ENCODE measurements at places on chromosomes 2 and 18. TPM values are rescaled to one million over a fixed set of nuclear protein-coding genes. Genes with fewer than 3 reads are reported as not detected.
A peak's percentile ranks its signal among the peaks of the same experiment; 100 is the strongest.

STPG4 gene
- 0.21 TPM for total RNA-seq

KIF5C gene
- 1.6 TPM for total RNA-seq

KIAA2012 gene
- not detected for total RNA-seq

RAB6C gene
- total RNA-seq = 0.08 TPM

HADHA gene
- 226 TPM for total RNA-seq

KCNJ13 gene
- total RNA-seq = 0.32 TPM

- peak; percentile 21 for DNase-seq
- no peaks in the 10 kb centered on the region for H3K36me3 ChIP-seq
- no peak overlapping the region for H3K4me3 ChIP-seq
- no peaks in the 10 kb centered on the region for H3K4me1 ChIP-seq
Observed at GRCh38 chr2:176768185-176768584, 444.4 kb upstream of the HNRNPA3 start.

GRCh38 chr18:46679846-46680598 lies 23.0 kb upstream of the LOXHD1 start:
- H3K36me3 ChIP-seq = no peaks in the 10 kb centered on the region
- no peaks in the 10 kb centered on the region for H3K27me3 ChIP-seq
- no peaks in the 10 kb centered on the region for H3K4me1 ChIP-seq

DNA sequence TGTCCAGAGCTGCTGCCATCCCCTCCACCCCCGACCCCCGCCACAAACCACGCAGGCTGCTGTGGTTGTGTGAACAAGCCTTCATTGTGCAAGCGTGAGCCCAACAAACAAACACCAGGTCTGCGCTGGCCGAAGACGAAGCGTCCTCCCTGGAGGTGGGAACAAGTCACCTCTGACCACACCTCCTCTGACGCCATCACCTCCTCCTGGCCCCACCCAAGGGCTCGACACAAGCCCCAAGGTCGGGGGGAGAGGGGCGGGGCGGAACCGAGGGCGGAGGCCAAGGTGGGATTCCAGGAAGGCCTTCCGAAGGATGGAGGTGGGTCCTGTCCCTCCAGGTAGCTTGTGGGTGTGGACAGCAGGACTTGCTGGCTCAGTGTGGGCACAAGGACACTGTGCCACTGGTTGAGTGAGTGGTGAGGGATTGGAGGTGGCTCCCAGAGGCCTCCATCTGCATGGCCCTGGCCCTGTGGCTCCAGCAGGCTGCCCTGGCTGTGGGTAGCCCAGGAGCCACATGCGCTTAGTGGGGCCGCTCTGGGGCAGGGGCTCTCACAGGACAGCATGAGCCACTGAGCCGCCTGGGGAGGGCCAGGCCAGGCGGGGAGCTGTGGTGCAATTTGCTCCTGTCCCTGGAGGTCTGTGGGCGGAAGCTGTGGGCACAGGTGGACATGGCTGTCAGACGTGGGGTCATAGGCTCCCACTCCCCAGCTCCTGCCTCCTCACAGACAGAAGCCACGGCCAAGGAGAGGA lies 7.4 kb upstream of the GPR17 start:
- no peaks in the 10 kb centered on the region for H3K27me3 ChIP-seq
- peak overlapping the region; percentile 57 for H3K27ac ChIP-seq
- no peak overlapping the region for H3K4me3 ChIP-seq
- no peak for DNase-seq
- no peaks in the 10 kb centered on the region for H3K4me1 ChIP-seq

DNA sequence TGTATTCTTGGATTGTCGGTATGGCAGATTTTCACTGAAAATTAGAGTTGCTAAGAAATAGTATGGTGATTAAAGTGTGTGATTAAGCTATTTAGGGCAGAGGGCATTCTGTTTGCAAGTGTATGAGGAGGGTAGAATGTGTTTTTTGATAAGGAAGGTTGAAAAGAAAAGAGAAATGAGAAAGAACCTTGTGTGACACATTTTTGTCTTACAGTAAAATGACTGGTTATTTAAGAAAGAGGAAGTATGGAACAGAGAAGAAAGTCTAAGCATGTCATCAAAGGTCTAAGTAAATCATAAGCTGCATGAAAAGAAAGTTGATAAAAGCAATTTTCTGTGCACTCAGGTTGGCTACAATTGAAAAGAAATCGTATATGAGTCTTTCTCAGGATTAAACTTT lies 5.2 kb upstream of the RSAD2 start:
- DNase-seq = no peak
- no peaks in the 10 kb centered on the region for H3K36me3 ChIP-seq
- no peak overlapping the region for H3K4me3 ChIP-seq
- H3K27ac ChIP-seq = no peak overlapping the region

DNA sequence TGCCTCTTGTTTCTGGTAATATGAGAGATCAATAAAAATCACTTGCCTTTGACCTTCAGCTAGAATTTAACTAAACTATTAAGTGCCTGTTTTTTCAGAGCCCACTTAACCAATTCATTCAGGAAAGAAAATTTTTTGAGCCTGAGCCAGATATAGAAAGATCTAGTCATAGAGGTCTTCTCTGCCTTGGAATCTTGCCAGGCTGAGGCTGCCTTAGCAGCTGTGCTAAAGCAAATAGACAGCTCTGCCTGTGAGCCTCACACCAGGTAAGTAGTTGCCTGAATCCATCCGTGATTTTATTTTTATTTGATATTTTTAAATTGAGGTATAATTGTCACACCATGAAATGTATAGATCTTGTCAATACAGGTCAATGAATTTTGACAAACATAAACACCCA lies 27.4 kb downstream of the EVX2 start:
- H3K4me3 ChIP-seq = no peak overlapping the region
- DNase-seq = no peak
- no peaks in the 10 kb centered on the region for H3K36me3 ChIP-seq

DNA sequence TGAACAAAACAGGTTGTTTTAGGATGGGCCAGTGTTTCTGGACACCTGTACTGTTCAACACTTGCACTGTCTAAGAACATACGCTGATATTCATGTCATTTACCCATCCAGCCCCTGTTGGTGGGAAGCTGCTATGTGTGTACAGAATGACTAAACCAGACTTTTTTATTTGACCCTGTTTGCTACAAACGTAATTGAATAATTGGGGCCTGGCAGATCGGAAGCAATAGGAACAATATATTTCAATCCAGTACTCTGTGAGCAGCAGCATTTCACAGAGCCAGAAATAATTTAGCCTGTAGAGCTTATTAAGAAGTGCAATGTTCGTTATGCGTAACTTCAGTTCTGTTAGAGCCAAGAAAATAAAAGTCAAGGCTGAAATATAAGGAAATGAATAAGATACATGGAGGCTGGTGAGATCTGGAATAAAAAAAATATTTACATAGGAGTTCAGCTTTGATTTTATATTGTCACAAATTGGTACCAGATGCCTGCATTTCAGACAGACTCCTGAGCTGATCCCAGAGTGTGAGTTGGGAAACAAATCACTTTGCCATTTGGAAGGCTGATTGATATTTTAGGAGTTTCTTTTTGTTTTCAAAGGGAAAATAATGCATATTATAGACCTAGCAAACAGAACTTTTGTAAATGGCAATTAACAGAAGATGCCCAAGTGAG lies 19.7 kb downstream of the CABLES1 start:
- H3K36me3 ChIP-seq = no peaks in the 10 kb centered on the region
- no peak overlapping the region for H3K27ac ChIP-seq
- H3K27me3 ChIP-seq = no peaks in the 10 kb centered on the region

- H3K4me3 ChIP-seq = peak overlapping the region; percentile 93
- no peaks in the 10 kb centered on the region for H3K27me3 ChIP-seq
- peak overlapping the region; percentile 76 for H3K27ac ChIP-seq
- H3K36me3 ChIP-seq = peaks cover 10% of the 10 kb centered on the region
Observed at GRCh38 chr2:96265349-96265839, 403 bp downstream of the TMEM127 start.

DNA sequence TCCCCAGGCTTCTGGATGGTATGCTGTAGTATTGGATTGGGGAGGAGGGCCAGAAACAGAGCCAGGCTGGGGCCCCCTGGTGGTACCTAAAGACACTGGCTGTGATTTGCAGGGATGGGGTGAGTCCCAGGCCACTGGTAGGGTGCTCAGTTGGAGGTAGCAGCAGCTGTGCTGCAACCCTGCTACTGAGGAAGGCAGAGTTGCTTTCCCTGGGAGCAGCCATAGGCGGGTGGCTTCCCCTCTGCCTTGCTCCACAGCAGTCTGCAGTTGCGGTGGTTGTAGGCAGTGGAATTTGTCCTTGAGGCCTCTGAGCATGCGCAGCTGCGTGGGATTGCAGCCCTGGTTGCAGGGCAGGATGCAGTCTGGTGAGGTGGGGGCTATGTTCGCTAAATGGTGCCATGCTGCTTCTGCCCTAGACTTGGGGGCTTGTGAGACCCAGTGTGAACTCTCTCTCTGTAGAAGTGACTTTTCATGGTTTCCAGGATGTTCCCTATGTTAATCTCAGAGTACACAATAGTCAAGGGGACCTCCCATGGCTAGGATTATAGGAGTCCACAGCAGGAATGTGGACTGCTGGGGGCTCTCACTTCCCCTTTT lies 443.5 kb downstream of the XIRP2 start:
- peak; percentile 27 for DNase-seq
- no peaks in the 10 kb centered on the region for H3K27me3 ChIP-seq
- H3K36me3 ChIP-seq = no peaks in the 10 kb centered on the region
- peaks cover 4% of the 10 kb centered on the region for H3K4me1 ChIP-seq
- H3K4me3 ChIP-seq = no peak overlapping the region
- H3K27ac ChIP-seq = peak overlapping the region; percentile 53

DNA sequence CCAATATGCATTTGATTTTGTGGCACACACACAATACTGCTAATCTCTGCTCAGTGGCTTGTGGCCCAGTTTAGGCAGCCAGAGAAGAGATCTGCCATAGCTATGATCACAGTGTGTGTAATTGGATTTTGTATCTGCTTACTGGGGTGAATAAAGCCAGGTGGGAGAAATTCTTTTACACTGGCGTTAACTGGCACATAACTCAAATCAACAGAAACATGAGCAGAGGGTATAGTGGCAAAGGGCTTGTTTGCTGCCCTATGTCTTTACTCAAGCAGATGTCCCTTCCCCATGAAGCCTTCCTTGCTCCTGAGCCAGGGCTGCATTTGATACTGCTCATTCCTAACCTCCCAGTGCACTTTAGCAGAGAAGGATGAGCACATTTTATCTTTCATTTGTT lies 28.5 kb downstream of the STON1 start:
- no peaks in the 10 kb centered on the region for H3K27me3 ChIP-seq
- H3K36me3 ChIP-seq = no peaks in the 10 kb centered on the region
- no peak overlapping the region for H3K4me3 ChIP-seq
- H3K4me1 ChIP-seq = no peaks in the 10 kb centered on the region
- no peak for DNase-seq
- no peak overlapping the region for H3K27ac ChIP-seq

GRCh38 chr18:62720766-62721613 lies 5.6 kb downstream of the PHLPP1 start:
- no peak for DNase-seq
- no peaks in the 10 kb centered on the region for H3K36me3 ChIP-seq
- H3K4me3 ChIP-seq = no peak overlapping the region
- H3K27ac ChIP-seq = no peak overlapping the region
- H3K27me3 ChIP-seq = no peaks in the 10 kb centered on the region
- H3K4me1 ChIP-seq = no peaks in the 10 kb centered on the region

GRCh38 chr2:207332480-207333212 lies 166.9 kb upstream of the KLF7 start:
- no peaks in the 10 kb centered on the region for H3K36me3 ChIP-seq
- H3K4me3 ChIP-seq = no peak overlapping the region
- no peaks in the 10 kb centered on the region for H3K27me3 ChIP-seq
- DNase-seq = no peak
- no peaks in the 10 kb centered on the region for H3K4me1 ChIP-seq
- no peak overlapping the region for H3K27ac ChIP-seq

DNA sequence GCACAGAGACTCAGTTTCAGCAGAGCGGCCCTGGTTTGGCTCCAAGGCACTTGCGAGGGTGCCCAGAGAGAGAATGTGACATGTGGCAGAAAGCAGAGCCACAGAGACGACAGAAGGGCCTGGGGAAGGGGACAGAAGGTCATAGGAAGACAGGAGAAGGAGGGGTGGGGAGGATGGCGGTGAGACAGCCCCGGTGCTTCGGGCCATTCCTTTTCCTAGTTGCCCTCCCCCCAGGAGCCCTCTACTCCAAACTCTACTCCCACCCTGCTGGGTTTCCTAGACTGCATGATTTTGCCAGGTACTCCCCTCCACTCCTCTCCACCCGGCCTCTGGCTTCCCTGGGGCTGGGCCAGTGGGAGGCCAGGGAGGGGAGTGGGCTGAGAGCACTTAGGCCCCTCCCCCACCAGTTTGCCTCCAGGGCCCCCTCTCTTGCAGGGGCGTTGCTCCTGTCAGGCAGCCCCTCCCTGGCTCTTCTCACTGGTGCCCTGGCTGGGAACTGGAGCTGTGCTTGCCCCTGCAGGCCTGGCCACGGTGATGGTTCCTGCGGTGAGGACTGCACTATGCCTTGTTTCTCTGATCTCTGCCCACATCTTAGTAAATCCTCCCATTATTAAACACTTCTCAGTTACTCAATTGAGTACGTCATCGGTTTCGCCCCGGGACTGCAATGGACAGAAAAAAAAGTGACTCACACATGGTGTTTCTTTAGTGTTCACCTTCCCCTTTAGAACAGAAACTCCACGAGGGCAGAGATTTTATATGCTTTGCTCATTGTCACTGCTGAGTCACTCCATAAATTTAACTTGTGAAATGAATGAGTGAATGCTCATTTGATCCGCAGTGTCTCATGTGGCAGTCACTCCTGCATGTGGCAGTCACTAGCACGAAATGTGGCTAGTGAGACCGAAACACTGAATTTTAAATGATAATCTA lies 58.7 kb upstream of the SP3 start:
- no peaks in the 10 kb centered on the region for H3K27me3 ChIP-seq
- H3K4me3 ChIP-seq = no peak overlapping the region
- DNase-seq = no peak
- H3K4me1 ChIP-seq = peaks cover 5% of the 10 kb centered on the region

- H3K27me3 ChIP-seq = no peaks in the 10 kb centered on the region
- H3K4me3 ChIP-seq = no peak overlapping the region
- H3K4me1 ChIP-seq = no peaks in the 10 kb centered on the region
- no peaks in the 10 kb centered on the region for H3K36me3 ChIP-seq
- no peak for DNase-seq
Observed at GRCh38 chr2:143877876-143878530, 641.9 kb downstream of the ZEB2 start.

DNA sequence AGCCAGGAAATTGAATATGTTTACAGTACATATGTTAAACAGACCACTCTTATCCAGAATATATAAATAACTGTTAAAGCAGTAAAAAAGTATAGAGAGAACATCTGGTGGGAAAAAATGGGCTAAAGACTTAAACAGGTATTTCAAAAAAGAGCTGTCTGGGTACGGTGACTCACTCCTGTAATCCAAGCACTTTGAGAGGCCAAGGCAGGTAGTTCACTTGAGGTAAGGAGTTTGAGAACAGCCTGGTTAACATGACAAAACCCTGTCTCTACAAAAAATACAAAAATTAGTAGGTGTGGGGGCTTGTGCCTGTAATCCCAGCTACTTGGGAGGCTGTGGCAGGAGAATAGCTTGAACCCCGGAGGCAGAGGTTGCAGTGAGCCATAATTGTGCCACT lies 171.4 kb upstream of the FSIP2 start:
- DNase-seq = no peak
- no peaks in the 10 kb centered on the region for H3K4me1 ChIP-seq
- no peaks in the 10 kb centered on the region for H3K36me3 ChIP-seq
- no peaks in the 10 kb centered on the region for H3K27me3 ChIP-seq
- no peak overlapping the region for H3K27ac ChIP-seq
- no peak overlapping the region for H3K4me3 ChIP-seq

- H3K36me3 ChIP-seq = no peaks in the 10 kb centered on the region
- no peaks in the 10 kb centered on the region for H3K4me1 ChIP-seq
- no peak overlapping the region for H3K4me3 ChIP-seq
- no peak overlapping the region for H3K27ac ChIP-seq
- H3K27me3 ChIP-seq = no peaks in the 10 kb centered on the region
Observed at GRCh38 chr2:19128148-19128547, 230.3 kb downstream of the OSR1 start.

- H3K36me3 ChIP-seq = no peaks in the 10 kb centered on the region
- no peaks in the 10 kb centered on the region for H3K27me3 ChIP-seq
- H3K27ac ChIP-seq = no peak overlapping the region
- H3K4me3 ChIP-seq = no peak overlapping the region
- DNase-seq = no peak
- H3K4me1 ChIP-seq = no peaks in the 10 kb centered on the region
Observed at GRCh38 chr2:211204456-211204855, 648.1 kb downstream of the CPS1 start.
